Ovary (tissue), 10 donors: ENCODE measurements at places on chromosomes 1 and 21. TPM values are rescaled to one million over a fixed set of nuclear protein-coding genes. Genes with fewer than 3 reads are reported as not detected.

IGSF9 gene
- total RNA-seq, result 2.4 TPM

GJA4 gene
- total RNA-seq, result 6.3 TPM

TNNI3K gene
- 0.73 TPM for total RNA-seq

- no peak for DNase-seq
- H3K27me3 ChIP-seq, result no peaks in the 10 kb centered on the region
- no peak overlapping the region for H3K27ac ChIP-seq
- H3K4me1 ChIP-seq, result no peaks in the 10 kb centered on the region
- H3K36me3 ChIP-seq, result no peaks in the 10 kb centered on the region
- no peak overlapping the region for H3K4me3 ChIP-seq
Measured at GRCh38 chr1:206856674-206857464, 8.6 kb upstream of the IL20 start.

DNA sequence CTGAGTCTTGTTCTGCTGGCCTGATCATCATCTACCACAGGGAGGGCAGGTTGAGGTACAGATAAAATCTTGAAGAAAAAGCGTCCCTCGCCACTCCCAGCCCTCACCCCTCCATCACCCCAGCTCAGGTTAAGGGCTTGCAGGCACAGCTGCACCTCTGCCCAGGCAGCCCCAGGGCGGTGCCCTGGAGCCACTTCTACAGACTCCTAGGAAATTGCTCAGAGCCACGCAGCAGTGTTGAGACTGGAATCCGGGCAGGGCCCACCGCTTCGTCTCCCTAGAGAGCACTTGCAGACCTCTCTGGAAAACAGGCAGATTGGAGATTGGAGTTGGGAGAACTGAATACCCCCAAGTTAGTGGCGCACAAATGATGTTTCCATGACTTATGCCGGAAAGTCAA is 35.3 kb downstream of the VN1R5 start:
- H3K4me1 ChIP-seq, result no peaks in the 10 kb centered on the region
- H3K27me3 ChIP-seq, result no peaks in the 10 kb centered on the region
- DNase-seq, result no peak
- H3K27ac ChIP-seq, result no peak overlapping the region
- no peak overlapping the region for H3K4me3 ChIP-seq

GRCh38 chr1:175890958-175891357 is 147.6 kb upstream of the TNR start:
- H3K36me3 ChIP-seq, result no peaks in the 10 kb centered on the region
- no peaks in the 10 kb centered on the region for H3K4me1 ChIP-seq
- H3K27me3 ChIP-seq, result no peaks in the 10 kb centered on the region
- no peak overlapping the region for H3K27ac ChIP-seq

DNA sequence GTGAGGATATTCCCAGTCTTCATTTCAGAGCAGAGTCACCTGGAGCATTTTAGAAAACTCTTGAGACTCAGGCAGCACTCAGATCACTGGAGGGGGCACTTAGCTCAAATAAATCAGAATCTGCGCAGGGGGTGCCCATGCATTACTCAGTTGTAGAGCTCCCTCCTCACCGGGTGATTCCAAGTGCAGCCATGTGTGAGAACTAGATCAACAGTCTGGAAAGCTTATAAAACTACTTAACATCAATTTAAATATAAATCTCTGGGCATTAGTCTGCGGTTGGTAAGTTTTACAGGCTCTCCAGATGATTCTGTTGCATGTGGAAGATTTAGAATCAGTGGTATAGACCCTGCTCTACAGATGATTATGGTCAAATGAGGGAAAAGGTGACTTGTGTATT is 128.6 kb downstream of the ST6GALNAC3 start:
- no peaks in the 10 kb centered on the region for H3K27me3 ChIP-seq
- H3K4me3 ChIP-seq, result no peak overlapping the region
- H3K36me3 ChIP-seq, result no peaks in the 10 kb centered on the region
- no peak overlapping the region for H3K27ac ChIP-seq

- no peak overlapping the region for H3K4me3 ChIP-seq
- H3K36me3 ChIP-seq, result no peaks in the 10 kb centered on the region
- no peak for DNase-seq
- H3K27ac ChIP-seq, result no peak overlapping the region
- no peaks in the 10 kb centered on the region for H3K27me3 ChIP-seq
Measured at GRCh38 chr1:103259982-103260381, 151.7 kb upstream of the COL11A1 start.
